G401 (cell line): ENCODE measurements at places on chromosomes 7 and 10. TPM values are rescaled to one million over a fixed set of nuclear protein-coding genes. Genes with fewer than 3 reads are reported as not detected.

Gene CPEB3
- total RNA-seq, result 1.1 and 2.0 TPM in 2 replicates

Gene PLEKHS1
- total RNA-seq, result not detected in 2 replicates

Gene PIP
- not detected in 2 replicates for total RNA-seq

Gene INPP5A
- total RNA-seq, result 22.8 and 44.3 TPM in 2 replicates

Gene JAKMIP3
- 0.27 TPM in 1 of 2 replicates, not detected in the other for total RNA-seq

Gene CALML5
- not detected in 2 replicates for total RNA-seq

Gene OR2A1
- not detected in 2 replicates for total RNA-seq
